NCI-H69 (cell line): ENCODE measurements at places on chromosomes 3 and 15.
A peak's percentile ranks its signal among the peaks of the same experiment; 100 is the strongest.

DNA sequence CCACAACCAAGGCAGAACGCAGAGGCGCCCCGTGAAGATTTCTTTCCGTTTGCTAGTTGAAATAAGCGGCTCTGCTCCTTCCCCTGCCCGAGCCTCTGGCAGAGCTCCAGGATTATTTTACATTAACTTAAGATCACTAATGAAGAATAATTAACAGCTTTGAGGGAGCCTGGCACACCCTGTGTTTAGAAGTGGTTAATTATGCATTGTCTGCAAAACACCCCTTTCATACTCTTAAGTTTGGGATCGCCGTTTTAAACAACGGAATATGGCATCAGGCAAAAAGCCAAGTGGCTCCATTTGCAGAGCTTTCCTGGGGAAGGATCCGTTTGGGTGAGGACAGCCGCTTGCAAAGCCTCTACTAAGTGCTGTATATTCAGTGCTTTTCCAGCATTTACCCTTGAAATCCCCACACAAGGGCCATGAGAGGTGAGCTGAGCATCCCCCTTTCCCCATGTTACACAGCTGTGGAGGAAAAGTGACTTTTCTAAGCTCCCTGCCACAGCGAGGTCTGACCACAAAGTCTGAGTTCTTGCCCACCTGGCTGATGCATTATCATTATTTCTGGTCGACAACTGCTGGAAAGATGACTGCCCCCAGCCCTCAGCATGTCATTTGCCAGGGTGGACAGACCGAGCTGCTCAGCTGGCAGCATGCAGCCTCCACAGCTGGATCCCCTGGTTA is 33.9 kb downstream of the IQSEC1 start:
- DNase-seq, result peak; percentile 85

DNA sequence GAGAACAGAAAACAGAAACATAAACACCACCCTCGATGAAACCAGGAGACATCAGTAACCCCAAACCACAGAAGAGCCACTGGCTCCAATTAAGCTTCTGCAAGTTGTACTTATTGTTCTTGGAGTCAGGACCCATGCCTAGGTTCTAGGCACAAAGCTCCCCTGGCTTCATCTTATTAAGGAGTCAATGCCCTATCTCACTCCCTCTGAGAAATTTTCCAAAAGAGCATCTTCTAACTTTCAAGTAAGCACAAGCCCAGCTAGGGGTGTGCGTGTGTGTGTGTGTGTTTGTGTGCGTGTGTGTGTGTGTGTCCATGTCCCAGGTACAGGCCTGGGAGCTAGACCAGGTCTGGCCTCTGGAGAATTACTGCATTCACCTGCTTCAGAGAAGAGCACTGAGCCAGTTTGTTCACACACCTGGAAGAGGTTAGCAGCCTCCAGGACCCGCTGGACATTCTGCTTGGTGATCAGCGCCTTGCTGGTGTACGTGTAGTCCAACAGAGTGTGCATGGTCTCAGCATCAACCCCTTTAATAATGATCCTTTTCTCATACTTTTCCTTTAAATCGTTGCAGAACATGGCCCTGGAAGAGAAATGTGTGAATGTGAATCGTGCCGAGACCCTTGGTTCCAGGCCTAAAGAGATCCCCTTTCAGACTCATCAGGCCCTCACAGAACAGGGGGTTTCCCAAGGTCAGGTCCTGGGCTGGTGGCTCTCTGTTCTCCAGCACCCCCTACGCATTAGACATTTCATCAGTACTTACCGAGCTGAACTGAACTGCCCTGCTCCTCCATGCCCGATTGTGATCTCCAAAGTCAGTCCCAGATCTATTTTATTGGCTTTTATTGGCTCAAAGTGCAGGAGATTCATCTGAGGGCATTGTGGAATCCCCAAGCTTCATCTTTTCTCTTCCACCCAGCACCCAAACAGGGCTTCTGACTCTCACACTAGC is 27.8 kb downstream of the KLHL6 start:
- DNase-seq, result no peak

GRCh38 chr3:8324747-8325146 is 176.9 kb upstream of the LMCD1 start:
- DNase-seq, result peak; percentile 7

DNA sequence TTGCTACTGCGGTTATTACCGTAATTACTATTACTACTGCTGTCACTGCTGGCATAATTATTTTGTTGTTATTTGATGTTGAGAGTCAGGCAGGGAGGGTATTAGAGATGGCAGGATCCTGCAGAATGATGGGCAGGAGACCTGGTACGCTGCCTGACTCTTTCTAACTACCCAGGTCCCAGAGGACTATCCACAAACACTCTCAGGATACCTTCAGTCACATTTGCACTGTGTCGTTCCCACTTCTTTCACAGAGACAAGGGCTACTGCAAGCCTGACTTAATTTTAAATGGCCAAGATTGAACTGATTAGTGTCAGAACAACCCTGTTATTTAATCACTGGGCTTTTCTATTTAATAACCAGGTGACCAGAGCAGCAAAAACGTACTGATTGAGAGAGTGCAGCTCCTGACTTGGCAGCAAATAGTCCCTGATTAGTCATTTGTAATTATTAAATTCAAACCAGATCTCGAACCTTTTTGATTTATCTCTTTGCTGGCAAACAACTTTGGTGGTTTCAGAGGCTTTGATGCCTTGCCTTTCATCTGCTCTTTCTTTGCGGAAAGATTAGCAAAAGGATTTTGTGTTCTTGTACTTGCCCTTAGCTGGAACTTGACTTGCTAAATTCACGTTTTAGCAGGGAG is 88.8 kb upstream of the ARHGEF3 start:
- DNase-seq, result no peak

DNA sequence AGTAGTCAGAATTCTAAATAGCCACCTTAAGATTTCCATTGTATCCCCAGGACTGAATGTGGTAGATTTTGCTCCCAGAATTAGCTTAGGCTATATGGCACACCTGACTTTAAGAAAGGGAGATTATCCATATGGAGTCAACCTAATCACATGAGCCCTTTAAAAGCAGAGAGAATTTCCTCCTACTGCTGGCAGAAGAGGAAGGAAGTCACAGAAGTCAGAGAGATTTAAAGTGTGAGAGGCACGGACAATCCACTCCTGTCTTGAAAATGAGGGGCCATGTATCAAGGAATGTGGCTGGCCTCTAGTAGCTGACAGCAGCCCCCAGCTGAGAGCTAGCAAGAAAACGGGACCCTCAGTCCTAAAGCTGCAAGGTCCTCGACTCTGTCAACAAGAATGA is 26.8 kb downstream of the LRRC31 start:
- DNase-seq, result no peak

GRCh38 chr3:100317912-100318311 is 16.6 kb upstream of the NIT2 start:
- DNase-seq, result no peak

DNA sequence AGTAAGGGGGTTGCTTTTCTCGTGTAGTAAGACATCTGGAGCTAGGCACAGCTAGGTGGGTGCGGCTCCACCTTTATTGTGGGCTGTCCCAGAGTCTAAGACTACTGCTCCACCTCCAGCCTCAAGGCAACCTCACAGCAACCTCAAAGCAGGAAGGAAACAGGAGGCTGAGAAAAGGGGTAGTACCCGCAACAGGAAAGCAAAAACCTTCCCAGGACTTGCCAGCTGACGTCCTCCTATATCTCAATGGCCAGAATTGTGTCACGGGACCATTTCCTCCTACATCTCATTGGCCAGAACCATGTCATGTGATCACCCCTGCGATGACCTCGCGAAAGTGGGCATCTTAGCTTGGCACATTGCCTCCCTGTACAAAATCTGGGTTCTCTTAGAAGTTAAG is 4.3 kb upstream of the GPR160 start:
- peak; percentile 11 for DNase-seq

GRCh38 chr3:188183452-188183851 is 29.5 kb downstream of the LPP start:
- DNase-seq, result peak; percentile 51
